ENCODE measurements at places on chromosomes 7 and 10.

- DNase-seq = no peak
These were observed 50.0 kb downstream of the HGF start for GRCh38 chr7:81719865-81720264.

- no peak for DNase-seq
These were observed 57.6 kb upstream of the EZH2 start for GRCh38 chr7:148941598-148942275.

DNA sequence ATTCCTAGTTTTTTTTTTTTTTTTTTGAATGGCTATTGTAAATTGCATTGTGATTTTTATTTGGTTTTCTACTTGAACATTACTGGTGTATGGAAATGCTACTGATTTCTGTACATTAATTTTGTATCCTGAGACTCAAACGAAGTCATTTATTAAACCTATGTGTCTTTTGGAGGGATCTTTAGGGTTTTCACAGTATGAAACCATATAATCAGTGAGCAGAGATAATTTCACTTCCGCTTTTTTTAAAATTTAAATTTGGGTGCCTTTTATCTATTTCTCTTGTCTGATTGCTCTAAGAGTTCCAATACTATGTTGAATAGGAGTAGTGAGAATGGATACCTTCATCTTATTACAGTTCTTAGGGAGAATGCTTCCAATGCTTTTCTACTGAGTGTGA lies 102.7 kb downstream of the ZWINT start:
- DNase-seq = no peak

- DNase-seq = no peak
These were observed 78.1 kb downstream of the VSTM4 start for GRCh38 chr10:49037187-49037586.

DNA sequence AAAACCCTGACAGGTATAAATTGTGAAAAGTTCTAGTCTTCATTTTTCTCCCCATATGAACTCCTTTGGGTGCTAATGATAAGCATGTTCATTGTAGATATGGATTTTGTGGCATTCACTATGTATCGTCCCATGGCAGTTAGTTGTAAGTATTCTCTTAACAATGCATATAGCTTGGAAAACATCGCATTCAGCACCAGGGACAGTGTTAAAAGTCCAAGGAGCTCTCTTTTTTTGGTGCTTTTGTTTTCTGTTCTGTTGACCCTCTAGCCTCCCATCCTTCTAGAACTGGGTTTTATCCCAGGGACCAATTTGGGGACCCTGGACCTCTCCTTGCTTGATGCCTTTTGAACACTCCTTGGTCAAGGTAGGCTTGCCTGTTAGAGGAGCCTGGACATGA lies 37.7 kb downstream of the INSYN2A start:
- DNase-seq = no peak

GRCh38 chr7:10346032-10346431 lies 627.6 kb upstream of the PHF14 start:
- no peak for DNase-seq

DNA sequence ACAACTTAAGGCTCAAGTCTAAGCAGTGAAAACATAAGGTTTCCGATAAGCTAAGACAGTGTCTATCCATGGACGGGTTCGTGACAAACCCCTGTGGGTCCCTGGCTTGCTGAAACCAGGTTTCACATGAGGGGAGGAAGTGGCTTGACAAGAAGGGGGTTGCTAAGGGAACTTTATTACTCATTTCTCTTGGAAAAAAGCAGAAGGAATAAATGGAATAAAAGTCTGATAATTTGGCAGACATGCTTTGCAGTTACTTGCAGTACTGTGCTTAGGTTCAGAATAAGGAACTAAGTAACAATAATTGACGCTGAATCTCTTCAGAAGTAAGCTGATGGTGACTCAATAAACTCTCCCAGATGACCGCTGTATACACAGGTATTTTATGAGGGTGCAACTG lies 34.7 kb downstream of the RBM17 start:
- DNase-seq = no peak

GRCh38 chr7:148232784-148233183 lies 357.8 kb upstream of the C7orf33 start:
- DNase-seq = no peak

GRCh38 chr7:109549471-109550193 lies 980.0 kb downstream of the DNAJB9 start:
- no peak for DNase-seq

GRCh38 chr7:129387537-129387936 lies 46.7 kb upstream of the STRIP2 start:
- DNase-seq = no peak

- no peak for DNase-seq
These were observed 546 bp upstream of the HOXA3 start for GRCh38 chr7:27152816-27153442.

GRCh38 chr7:86006909-86007308 lies 636.8 kb upstream of the GRM3 start:
- DNase-seq = no peak

DNA sequence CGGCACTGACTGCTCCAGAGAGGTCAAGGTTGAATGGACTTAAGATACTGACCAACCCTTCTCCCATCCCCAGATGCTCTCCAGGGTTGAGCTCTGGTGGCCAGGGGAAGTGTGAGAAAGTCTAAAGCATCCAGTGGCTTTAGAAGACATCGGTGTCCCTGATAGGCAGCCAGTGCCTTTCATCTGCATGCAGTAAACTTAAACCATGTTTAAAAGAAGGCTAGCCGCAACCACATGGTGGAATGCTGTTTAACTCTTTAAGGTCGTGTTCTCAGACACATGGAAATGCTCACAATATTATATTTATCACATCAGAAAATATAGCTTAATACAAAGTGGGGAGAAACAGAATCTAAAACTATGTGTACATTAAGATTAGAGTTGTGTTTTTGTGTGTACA lies 137.0 kb downstream of the CNNM2 start:
- DNase-seq = no peak

DNA sequence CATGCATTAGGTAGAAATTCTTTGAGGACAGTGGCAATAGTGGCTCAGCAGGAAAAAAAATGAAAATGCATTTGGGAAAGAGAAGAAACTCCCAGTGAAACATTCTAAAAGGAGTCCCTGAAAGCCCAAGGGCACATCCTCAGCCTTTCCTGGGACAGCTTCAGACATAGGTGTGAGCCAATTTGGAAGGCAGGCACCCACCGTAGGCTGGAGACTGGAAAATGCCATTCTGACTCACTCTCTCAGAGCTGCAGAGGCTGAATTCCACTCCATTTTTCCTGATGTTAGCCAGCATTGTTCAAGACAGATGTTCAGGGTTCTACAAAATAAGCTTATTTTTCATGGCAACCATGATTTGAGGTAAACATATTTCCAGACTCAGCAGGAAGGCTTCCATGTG lies 379.0 kb upstream of the FZD8 start:
- DNase-seq = no peak

DNA sequence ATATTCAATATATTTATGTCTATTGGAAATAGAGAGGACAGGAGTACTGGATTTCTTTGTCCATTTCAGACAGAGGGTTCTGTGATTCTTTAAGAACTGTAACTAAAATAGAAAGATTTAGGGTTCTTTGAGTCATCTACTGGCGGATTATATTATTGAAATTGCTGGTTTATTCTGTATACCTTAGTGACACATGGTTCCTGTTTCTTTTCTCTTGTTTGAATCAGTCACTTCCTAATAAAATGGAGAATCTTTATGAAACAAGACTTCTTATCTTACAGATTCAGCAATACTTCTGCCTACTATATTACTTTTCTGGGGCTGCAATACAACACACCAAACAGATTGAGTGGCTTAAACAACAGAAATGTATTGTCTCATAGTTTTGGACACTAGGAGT lies 20.8 kb upstream of the ZNF800 start:
- DNase-seq = no peak

GRCh38 chr10:77771450-77771849 lies 133.8 kb upstream of the KCNMA1 start:
- no peak for DNase-seq

DNA sequence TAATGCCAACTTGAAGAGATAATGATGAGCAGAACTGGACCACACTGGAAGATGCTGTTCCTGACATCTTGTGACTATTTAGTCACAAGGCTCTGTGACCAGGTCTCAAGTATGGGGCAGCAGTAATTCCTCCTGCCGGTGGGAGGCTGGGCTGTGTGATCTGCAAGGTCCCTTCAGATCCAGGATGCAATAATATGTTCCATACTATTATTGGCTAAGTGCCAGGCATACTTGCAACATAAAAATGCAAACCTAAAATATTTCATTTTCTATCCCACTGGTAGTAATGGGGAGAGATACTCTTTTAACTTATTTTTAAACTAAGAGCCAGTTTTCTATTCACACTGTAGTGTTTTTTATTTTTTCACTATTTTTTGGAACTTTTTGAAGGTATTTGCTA lies 171.5 kb downstream of the CYP26A1 start:
- no peak for DNase-seq

DNA sequence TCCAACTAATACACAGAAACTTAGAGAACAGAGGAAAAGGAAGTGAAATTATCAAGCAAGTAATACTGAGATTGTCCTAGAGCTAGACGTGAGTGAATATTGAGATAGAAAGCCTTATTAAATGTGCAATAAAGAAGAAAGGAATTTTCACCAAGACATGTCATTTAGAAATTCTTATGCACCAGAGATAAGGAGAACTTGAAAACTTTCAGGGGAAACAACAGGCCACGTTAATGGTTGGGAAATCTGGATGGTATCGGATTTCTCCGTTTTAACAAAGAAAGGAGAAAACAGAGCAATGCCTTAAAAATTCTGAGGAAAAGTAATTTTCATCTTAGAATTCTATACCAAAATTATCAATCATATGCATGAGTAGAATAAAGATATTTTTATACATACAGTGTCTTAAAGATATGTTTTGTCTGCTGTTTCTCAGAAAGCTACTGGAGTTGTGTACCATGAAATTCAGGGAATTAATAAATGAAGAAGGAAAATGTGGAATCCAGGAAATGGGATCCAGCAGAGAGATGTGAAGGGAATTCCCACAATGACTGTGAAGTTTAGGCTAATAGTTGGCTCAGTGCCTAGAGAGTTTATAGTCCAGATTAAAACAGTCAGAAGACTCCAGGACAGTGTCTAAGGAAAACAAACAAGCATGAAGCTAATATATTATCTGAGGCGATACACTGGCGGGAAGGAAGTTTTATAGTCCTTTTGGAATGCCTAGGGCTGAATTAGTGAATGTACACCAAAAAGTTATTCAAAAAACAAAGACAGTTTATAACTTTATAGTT lies 159.5 kb downstream of the PPP1R9A start:
- no peak for DNase-seq

DNA sequence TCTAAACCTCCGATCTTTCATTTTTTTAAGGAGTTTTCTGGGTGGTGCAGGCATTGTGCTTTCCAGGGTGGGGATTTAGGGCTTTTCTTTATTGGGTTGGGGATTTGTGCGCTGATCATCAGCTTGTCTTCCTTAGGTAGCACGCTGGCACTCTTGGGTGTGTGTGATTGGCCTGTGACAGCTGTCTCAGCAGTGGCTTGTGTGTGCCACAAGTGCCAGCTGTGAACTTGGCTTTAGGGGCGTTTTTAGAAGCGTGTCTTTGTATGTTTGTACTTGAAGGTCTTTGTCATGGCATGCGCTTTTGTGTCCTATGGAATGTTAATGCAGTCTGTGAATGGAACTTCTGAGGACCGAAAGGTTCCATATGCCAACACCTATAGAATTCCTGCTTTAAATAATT lies 788 bp downstream of the AKAP9 start:
- DNase-seq = peak; percentile 19
